ENCODE measurements at places on chromosomes 5 and 9. TPM values are rescaled to one million over a fixed set of nuclear protein-coding genes. Genes with fewer than 3 reads are reported as not detected.

Gene OTULINL
- total RNA-seq = 0.36 TPM

DNA sequence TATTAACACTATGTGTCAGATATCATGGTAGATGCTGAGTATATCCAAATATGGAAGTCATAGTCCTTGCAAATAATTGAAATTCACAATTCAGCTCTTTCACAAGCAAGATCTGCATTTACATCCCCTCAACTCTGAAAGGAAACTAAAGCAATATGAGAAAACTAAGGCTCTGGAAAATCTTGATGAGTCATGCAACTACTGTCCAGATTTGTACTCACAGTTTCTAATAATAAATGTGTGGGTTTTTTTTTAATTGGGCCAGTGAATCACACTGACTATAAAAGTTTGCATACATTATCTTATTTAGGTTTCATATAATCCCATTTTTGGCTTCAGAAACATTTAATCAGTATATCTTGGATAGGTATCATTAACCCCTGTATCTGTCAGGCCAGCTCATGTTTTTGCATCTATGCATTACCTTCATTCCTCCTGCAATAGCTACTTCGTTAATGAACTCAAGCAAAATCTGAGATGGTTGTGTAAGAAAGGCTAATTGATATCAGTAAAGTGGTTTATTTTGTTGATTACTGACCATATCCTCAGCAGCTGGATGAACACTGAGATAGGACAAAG is 58.7 kb upstream of the PRR16 start:
- DNase-seq = peak; percentile 23

Gene LRRC70
- 1.4 TPM for total RNA-seq

GRCh38 chr9:86955042-86955441 is 7.7 kb upstream of the GAS1 start:
- no peak for DNase-seq

Gene PCDHB3
- total RNA-seq = 0.36 TPM

Measured in osteoblast (primary cell).